ENCODE measurements at places on chromosomes 13 and 19. TPM values are rescaled to one million over a fixed set of nuclear protein-coding genes. Genes with fewer than 3 reads are reported as not detected.
A peak's percentile ranks its signal among the peaks of the same experiment; 100 is the strongest.

Gene SIAH3
- not detected for polyA plus RNA-seq

Gene ZNF709
- 1.1 TPM for polyA plus RNA-seq

Gene ZFP14
- polyA plus RNA-seq = 4.5 TPM

Gene ZNF66
- polyA plus RNA-seq = 4.4 TPM

Gene BCKDHA
- polyA plus RNA-seq = 52.1 TPM

Gene TEX29
- not detected for polyA plus RNA-seq

Gene ZNF723
- polyA plus RNA-seq = not detected

Gene IL12RB1
- polyA plus RNA-seq = 43.2 TPM

DNA sequence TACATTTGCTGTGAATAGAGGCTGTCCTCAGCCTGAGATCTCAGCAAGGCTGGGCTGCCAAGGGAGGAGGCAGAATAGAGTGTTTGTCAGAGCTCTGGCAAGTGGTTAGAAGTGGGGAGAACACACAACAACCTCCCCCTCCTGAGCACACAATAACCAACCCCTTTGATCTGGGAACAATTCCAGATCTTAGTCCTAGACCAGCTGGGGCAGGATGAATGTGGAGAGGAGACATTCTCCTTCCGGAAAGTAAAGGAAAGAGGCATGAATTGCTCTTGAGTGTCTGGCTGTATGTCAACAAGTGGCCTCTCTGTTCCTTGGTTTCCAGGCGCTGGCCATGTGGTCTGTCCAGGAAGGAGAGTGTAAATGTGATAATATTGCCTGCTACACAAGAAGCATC lies 114.9 kb upstream of the TMTC4 start:
- no peak for DNase-seq

DNA sequence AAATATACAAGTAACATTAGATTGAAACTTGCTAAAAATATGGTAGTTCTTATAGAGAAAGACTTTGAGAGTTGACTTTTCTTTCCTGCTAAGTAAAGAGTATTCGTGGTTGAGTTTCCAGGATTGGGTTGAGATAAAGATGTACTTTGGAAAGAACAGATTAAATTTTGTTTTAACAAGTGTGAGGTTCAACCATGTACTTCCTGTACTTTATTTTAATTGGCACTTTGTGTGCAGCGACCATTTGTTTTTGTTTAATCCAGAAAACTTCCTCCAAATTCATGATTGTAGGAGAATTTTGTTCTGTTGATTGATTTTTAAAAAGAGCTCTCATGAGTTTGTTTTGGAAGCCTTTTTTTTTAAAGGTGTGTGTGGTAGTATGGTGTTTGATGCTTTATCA lies 46.9 kb downstream of the PAN3 start:
- DNase-seq = no peak

GRCh38 chr13:59547950-59548349 lies 615.8 kb downstream of the DIAPH3 start:
- no peak for DNase-seq

DNA sequence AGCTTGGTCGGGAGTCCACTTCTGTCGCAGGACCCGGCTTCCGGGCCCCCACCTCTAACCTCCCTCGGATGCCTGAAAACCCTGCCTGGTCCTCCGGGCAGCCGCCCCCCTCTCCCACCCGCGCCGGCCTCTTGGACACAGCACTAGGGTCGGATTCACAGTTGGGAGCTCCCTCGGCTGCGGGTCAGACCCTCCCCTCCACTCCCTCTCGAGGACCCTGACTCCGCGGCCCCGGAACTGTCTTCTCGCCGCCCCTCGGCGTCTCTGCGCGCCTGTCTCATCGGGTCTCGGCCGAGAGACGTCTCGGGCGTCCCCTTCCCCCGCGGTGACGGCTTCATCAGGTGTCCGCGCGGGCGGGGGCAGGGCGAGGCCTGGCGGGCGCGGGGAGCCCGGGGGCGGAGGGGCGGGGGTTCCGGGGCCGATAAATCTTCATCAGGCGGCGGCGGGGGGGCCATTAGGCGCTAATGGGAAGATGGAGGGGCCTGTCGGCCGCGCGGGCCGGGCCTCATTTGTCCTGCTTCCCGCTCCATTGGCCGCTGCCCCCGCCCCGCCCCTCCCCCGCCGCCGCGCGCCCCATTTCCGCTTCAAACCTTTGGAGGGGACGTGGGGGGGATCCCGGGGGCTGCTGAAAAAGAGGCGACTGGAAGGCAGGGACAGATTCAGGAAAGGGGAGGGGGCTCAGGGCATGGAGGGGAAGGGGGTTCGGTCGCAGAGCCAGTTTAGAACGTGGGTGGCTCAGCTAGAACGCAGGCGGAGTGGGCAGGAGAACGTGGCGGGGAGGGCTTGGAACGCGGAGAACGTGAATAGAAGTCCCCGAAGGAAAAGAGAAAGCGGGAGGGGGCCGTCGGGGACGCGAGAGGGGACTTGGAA lies 11.8 kb upstream of the ERFL start:
- peak; percentile 23 for DNase-seq

DNA sequence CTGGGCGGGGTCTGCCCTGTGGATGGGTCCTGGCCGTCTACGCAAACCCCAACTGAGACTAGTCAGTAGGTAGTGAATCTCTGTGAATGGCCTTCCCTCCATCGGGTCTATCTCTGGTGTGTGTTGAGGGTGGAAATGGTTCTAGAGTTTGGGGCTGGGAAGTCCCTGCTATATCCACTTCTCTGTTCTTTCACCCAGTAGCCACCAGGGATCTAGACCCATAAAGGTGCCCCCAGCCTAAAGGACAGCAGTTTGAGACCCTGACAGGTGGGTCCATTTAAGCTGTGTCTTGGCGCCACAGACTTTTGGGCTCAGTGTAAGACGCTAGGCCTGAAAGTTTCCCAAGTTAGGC lies 57.7 kb downstream of the ZNF568 start:
- peak; percentile 47 for DNase-seq

DNA sequence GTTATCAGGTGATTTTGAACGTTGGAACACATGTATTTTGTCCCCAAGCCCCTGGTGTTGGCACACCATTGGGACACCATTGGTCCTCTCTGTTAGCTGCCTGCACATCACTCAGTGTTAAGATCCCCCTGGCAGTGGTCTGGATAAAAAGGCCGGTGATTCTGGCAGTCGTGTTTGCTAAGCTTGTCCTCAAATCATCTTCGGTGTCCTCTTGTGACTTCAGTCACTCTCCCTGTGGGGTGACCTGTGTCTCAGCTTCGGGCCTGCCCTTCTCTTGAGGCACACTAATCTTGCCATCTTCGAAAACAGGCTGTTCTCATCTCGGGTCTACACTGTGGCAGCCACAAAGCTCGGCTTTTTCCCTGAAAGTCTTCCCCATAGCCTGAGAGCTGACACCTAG lies 127.1 kb downstream of the ZIC5 start:
- DNase-seq = no peak

GRCh38 chr19:29329460-29330134 lies 116.6 kb upstream of the UQCRFS1 start:
- no peak for DNase-seq

DNA sequence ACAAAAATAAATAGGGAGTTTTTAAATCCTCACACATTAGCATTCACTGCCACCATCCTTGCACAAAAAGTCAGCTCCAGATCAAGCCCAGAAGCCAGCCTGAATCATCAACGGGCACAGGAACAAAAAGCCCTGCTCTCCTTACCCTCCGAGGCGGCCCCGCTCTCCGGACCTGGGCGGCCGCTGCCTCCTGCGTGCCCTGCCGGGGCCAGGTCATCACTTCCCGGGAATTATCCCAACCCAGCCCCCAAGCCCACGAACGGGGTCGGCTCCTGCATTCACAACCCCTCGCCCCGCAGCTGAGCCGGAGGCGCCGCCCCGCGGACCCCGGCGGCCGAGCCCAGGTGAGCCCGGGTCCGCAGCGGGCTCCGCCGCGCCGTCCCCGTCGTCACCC lies 754 bp downstream of the DNAJB1 start:
- no peak for DNase-seq

GRCh38 chr19:12139269-12139668 lies 881 bp downstream of the ZNF20 start:
- DNase-seq = no peak

DNA sequence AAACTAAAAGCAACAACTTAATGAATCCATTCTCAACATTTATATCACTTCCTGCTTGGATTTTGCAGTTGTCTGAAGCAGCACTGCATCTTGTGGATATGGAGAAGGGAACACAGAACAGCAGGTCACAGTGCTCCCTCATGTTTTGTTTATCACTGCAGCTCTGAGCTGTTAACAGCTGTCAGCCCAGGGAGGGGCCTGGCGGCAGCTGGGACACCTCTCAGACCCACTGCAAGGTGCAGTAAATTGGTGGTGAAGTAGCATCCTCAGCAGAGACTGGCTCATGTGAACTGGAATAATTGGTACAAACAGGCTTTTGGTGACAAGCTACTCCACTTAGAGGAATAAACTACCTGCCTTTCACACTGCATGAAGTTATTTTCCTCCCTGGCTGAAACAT lies 170.4 kb downstream of the LIG4 start:
- no peak for DNase-seq

DNA sequence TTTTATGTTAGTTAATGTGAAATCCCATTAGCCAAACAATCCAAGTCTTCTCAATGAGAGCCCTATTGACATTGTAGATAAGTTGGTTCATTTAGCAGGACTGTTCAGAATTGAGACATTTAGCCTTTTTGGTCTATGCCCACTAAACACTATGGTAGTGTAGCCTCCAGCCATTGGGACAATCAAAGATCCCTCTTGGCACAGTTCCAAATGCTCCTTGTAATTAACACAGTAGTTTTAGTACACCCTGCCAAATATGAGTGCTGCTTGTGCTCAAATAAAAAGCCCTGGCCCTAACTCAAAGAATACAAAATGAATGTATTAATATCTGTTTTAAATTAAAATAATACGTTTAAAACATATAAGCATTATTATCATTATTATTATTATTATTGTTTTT lies 15.4 kb upstream of the FAM216B start:
- DNase-seq = no peak

DNA sequence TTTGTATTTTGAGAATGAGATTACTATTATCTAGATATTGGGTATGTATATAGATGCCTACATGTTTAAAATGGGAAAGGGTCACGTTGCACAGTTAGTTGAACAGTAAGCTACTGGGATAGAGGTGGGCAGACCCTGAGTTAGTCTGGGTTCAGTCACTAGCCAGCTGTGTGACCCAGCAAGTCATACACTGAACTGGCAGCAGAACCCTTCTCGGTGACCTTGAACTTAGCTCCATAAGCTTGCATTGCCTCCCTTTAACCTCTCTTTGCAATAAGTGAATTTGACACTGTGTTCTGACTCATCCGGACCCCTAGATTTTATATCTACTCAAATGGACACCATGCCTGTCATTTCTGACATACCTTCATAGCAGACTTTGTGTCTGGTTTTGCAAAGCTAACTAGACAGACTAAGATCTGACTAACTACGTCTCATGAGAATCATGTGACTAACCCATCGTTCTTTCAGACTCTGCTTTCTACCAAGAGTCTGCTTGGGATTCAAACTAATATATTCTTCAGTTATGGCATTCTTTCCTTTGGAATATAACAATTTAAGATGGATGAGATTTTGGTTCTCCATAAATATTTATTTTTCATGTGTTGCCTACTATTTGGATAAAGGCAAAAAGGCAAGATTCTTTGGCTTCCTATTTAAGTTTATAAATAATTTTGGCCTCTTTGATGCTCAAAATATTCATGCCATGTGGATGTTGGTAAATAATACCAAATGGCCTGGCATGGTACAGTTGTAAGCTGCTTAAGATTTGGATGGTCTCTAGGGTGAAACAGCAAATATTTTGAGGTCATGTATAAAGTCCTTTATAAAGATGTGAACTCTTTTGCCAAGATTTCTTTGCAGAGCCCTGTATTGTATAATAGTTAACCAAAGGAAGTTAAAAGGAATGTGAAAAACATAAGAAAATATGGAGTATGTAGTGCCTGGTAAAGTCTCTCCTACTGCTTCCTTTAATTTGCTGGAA lies 159.3 kb downstream of the ITGBL1 start:
- DNase-seq = no peak

- DNase-seq = no peak
Observed at GRCh38 chr13:85610024-85610423, 189.2 kb downstream of the SLITRK6 start.

DNA sequence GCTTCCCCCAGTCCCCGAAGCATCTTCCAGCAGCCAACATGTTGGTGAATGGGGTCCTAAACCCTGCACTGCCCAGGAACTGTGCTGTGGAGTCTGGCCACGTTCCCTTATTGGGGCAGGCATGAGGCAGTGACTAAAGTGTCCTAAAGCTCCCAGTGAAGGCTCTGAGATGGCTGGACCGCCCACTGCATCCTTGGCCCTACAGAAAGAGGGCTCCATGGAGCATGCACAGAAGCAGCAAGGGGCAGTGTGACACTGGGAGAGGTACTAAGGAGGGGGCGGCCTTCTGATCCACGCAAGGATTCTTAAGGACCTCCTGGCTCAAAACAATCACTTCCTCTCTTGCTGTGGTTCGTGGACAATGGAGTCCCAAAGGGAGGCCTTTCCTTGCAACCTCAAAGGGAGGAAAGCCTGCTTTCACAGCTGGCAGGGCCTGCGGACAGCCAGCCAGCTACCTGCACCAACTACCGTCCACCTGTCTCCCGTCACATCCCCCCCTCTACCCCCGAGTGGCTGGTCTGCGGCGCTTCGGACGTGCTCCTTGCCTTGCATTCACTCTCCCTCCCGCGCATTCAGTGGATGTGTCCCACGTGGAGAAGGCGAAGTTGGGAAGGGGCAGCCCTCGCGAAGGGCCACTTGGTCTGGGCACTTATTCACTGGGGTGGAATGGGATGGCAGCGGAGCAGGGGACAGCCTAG lies 63.9 kb upstream of the STARD13 start:
- no peak for DNase-seq

DNA sequence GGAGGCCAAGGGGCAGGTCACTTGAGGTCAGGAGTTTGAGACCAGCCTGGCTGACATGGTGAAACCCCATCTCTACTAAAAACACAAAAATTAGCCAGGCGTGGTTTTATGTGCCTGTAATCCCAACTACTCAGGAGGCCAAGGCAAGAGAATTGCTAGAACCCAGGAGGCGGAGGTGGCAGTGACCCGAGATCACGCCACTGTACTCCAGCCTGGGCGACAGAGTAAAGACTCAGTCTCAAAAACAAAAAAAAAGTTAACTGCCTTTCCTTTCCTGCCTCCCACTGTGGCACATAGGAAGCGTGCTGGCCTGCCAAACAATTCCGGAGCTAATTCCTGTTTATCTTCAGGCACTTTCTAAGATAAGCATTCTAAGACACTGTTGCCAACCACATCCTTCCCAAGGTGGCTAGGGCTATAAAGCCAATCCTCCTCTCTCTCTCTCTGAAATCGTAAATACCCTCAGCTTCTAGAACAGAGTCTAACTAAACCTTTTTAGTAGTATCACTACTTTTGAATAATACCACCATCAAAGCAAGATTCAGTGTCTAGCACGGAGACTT lies 21.6 kb downstream of the SLC25A30 start:
- DNase-seq = peak; percentile 42

GRCh38 chr19:44875666-44876451 lies 15.2 kb upstream of the TOMM40 start:
- DNase-seq = no peak

DNA sequence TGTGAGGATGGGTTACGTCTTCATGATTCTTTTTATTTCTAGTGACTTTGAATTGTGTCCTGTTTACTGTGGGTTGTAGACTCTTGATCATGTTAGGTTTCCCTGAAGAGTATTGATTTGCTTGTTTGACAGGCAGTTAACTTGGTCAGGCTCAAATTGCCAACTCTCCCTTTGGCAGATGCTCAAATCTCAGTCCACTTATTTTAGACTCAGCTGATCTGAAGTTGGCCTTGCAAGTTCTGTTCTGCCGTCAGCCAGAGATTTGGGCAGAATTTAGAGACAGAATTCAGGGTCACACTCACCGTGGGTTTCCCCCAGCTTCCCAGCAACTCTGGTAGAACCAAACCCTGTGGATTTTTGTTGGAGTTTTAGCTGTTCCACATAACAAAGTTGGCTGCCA lies 71.6 kb upstream of the TEX29 start:
- DNase-seq = no peak

- DNase-seq = no peak
Observed at GRCh38 chr19:17097593-17098126, 22.1 kb downstream of the MYO9B start.
